ENCODE measurements at places on chromosomes 5 and 9.

DNA sequence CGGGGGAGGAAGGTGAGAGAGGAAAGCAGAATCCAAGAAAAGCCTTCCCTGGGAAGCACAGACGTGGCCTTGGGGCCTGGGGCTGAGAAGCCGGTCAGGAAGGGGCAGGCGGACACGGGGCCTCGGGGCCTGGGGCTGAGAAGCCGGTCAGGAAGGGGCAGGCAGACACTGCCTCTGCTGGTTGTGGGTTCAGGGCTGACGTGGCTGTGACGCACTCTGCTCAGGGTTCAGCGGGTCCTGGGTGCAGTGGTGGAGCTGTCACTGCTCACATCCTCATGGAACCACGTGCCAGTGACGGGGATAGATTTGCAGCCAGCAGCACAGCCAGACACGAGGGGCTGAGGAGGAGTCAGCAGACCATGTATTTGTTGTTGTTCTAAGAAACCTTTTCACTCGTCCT, 12.8 kb downstream of the PAEP start:
- DNase-seq: no peak

- no peak for DNase-seq
Measured at GRCh38 chr9:121281614-121282276, 13.8 kb downstream of the GSN start.

- DNase-seq: no peak
Measured at GRCh38 chr5:149957855-149958254, 2.7 kb upstream of the SLC26A2 start.

GRCh38 chr9:92608241-92608908, 61.6 kb downstream of the IPPK start:
- no peak for DNase-seq

GRCh38 chr9:129454467-129455067, 166.3 kb downstream of the C9orf50 start:
- DNase-seq: no peak

- DNase-seq: no peak
Measured at GRCh38 chr5:135238622-135239452, 160.2 kb downstream of the MACROH2A1 start.
